CD4-positive, alpha-beta T cell treated with Interleukin-15 for 1 hour (primary cell): ENCODE measurements at places on chromosomes 11 and 22.

DNA sequence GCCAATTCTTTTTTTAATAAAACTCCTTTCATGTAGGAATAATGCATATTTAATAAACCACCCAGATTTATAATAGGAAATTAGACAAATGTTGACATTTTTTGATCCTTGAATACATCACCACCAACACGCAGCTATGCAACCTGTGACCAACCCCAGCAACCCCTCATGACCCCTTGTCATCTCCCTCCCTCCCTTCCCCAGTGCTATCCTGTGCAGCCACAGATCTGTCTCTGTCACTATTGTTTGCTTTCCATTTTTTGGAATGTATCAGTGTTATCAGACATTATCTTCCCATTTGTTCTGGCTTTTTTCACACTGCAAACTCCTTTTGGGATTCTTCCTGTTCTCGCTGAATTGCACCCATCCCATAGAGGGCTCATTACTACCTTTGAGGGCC, 114.1 kb downstream of the VPREB1 start:
- DNase-seq: no peak

GRCh38 chr11:110096496-110096895, 3.3 kb downstream of the ZC3H12C start:
- DNase-seq: no peak

- no peak for DNase-seq
Measured at GRCh38 chr11:35615921-35616900, 2.0 kb upstream of the FJX1 start.

GRCh38 chr11:102184269-102184987, 74.2 kb downstream of the YAP1 start:
- DNase-seq: no peak

DNA sequence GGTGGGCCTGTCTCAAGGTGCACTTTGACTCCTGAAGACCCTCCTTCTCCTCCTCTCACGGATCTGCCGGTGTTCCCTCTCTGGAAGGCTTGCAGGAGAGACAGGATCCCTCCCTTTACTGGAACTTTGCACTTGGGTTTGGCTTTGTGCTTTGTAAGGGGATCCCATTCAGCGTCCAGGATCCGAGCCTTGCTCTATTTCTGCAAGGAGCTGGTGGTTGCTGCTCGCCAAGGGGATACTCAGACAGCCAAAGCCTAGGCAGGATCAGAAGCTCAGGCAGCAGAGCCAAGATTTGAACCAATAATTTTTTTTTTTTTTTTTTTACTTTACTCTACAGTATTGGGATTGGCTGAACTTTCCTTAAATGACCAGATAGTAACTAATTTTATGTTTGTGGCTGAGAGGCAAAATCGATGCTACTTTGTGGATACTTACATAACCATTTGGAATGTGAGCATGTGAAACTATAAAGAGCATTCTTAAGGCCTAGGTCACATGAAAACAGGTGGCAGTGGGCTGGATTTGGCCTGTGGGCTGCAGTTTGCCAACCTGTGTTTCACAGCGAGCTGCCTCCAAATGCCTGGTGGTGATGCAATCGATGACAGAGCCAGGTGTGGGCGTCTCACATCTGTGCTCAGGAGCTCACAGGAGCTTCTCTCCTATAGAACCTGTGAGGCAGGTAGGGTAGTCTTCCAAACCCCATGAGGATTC, 25.2 kb downstream of the BCR start:
- DNase-seq: no peak

DNA sequence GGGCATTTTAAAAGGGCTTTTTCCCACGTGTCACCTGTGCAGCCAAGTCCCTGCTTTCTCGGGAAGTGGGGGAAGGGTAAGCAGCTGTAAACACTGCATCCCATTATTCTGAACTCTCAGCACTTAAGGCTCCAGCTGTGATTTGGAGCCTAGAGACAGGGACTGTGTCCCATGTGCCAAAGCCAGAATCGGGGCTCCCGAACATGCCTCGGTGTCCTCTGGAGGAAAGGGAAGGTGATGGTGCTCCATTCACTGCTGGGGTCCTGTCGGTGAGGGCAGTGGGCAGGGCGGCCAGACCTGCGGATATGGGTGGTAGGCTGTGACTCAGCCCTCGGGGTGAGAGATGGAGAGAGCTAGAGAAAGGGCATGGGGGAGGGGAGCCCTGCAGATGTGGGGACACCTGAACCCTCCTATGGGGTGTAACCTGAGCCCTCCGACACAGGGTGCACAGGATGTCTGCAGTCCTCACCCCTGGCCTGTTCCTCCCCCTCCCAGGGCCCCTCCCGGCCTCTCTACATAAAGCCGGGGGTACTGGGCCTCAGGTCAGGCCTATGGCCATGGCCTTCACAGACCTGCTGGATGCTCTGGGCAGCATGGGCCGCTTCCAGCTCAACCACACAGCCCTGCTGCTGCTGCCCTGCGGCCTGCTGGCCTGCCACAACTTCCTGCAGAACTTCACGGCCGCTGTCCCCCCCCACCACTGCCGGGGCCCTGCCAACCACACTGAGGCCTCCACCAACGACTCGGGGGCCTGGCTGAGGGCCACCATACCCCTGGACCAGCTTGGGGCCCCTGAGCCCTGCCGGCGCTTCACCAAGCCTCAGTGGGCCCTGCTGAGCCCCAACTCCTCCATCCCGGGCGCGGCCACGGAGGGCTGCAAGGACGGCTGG, 31.8 kb downstream of the CAPN1 start:
- peak; percentile 24 for DNase-seq

DNA sequence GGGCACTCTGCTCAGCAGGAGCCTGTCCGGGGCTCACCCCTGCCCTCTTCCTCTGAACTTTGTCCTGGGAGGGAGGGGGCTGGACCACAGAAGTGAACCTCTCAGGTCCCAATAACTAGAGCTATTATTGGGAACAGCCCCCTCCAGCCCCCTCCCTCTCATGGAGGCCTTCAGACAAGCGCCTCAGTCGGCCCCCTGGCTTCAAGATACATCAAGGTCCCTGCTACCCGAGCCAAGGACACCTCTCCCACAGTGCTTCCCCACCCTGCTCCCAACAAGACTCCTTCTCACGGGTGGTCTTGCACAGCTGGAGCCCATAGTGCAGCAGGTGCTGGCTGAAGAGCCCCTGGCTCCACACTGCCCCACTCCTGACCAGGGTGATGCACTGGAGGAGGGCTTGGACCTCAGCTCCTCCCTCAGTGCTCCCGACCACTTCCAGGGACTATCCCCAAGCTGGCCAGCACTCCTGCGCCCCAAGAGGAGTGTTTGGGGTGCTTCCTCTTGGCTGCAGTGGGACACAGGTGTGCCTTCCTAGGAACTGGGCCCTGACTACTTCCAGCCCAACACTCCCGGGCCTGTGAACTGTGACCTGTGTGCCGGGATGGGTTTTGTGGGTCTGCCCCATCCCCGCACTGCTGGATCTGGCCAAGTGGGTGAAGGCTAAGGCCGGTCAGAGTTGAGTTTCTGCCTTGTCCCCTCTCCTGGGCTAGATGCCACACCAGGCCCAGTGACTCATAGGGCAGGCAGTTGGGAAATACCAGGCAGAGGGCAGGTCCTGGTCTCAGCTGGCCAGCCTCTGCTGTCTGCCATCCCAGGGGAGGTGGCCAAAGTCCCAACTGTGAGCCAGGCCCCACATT, 2.2 kb downstream of the PNPLA2 start:
- peak; percentile 65 for DNase-seq

DNA sequence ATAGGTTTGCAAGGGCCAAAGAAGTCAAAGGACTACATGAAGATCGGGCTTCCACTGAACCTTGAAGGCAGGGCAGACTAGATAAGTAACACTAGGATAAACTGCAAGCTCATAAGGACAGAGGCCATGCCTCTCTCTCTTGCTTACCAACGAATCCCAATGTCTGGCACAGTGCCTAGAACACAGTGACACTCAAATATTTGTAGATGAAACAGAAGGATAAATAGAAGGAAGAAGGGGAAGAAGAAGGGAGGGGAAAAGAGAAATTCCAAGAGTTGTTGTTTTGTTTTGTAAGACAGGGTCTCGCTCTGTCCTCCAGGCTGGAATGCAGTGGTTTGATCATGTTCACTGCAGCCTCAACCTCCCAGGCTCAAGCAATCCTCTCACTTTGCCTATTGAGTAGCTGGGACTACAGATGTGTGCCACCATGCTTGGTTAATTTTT, 26.9 kb downstream of the SIK3 start:
- no peak for DNase-seq

GRCh38 chr22:44919691-44920090, 90.1 kb downstream of the PHF21B start:
- DNase-seq: no peak

DNA sequence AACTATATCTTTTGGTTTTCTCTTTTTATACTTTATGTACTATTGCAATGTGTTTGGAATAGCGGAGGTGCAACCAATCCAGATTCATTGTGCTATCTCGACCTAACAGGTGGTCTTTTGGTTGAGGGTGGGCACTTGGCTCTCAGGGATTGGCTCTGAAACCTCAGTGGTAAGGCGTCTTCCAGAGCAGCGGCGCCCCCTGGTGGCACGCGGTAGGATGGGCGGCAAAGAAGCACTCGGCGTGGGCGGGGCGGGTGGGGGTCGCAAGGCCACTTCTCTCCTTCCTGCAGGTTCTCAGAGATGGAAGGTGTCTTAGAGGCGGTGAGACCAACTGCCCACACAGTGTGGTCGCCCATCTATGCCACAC, 19.2 kb upstream of the PLET1 start:
- DNase-seq: peak; percentile 72

DNA sequence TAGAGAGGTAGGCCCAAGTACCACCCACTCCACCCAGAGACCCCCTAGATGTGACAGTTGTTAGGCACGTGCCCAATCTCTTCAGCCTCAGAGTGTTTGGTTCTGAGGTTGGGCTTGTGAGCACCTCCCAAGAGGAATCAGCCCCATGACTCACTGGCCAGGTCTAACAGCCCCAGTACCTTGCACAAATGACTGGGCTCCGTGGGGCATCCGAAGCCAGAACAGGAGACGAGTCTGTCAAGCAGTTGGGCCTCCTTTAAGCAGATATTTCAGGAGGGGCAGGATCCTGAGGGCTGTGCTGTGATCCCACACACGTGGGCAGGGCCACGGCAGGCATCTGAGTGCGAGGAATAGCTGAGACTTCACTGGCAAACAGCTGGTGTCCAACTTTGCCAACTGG, 29.1 kb upstream of the FGF19 start:
- DNase-seq: no peak

DNA sequence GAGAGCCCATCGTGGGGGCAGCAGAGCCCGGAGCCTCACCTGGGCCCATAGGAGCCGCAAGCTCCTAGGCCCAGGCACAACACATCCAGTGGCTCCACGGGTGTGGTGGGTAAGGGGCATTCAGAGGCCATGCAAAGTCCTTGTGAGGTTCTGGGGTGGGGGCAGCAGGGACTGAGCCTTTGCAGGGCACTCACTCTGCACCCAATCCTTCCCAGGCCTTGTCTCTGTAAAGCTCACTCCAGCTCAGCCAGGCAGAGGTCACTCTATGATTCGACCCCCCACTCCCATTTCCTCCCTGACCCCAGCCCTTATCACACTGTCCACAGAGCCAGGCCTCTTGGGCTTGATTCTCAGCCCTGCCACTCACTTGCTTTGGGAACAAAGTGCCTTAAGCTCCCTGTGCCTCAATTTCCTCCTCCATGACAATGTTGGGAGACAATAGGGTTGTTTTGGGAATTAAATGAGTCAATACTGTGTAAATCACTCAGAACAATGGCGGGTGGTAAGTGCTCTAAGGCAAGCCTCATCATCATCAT, 46.6 kb downstream of the LRRC32 start:
- DNase-seq: peak; percentile 0

GRCh38 chr22:46063846-46064227, 86.5 kb upstream of the PPARA start:
- DNase-seq: no peak
